ENCODE measurements at places on chromosomes 12 and 14. TPM values are rescaled to one million over a fixed set of nuclear protein-coding genes. Genes with fewer than 3 reads are reported as not detected.

Gene ABHD12B
- not detected for total RNA-seq

Gene OR6C2
- not detected for total RNA-seq

Gene OTX2
- total RNA-seq = not detected

- peak overlapping the region; percentile 97 for H3K27ac ChIP-seq
- no peaks in the 10 kb centered on the region for H3K36me3 ChIP-seq
- peak; percentile 91 for DNase-seq
These were observed 168.7 kb downstream of the PHLDA1 start for GRCh38 chr12:75862692-75863471.

- no peaks in the 10 kb centered on the region for H3K27me3 ChIP-seq
- no peak for DNase-seq
- H3K27ac ChIP-seq = no peak overlapping the region
- H3K4me3 ChIP-seq = no peak overlapping the region
These were observed 229.2 kb downstream of the ALX1 start for GRCh38 chr12:85509081-85509856.

DNA sequence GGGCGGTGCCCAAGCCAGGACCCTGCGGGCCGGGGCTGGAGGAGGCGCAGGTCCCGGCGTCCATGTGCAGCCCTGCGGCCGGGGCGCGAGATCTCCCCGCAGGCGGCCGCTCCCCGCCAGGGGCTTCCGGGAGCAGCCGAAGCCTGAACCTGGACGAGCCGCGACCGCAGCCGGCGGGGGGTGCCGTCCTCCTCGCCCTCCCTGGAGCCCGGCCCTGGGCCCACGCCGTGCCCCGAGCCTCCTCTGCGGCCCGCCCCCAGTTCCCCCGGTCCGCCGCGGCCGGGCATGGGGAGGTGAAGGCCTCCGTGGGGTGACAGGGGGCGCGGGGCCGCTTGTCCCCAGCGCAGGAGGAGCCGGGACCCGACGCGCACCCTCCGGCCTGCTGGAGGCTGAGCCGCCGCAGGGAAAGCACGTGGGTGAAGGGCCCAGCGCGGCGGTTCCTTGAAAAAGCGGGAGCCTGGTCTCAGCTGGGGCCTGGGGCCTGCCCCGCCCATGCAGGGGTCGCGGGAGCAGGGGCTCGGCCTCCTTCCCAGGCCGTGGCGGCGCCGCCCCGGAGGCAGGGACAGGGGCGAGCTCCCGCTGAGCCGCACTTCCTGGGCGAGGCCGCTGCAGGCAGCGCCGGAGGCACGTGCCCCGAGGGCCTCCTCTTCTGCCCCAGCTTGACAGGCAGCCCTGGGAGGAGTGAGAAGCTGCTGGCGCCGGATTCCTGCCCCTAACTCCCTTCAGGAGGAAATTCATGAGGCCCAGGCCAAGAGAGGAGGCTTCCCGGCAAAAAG is 55.6 kb upstream of the PPP2R5C start:
- DNase-seq = no peak
- H3K36me3 ChIP-seq = no peaks in the 10 kb centered on the region
- H3K4me3 ChIP-seq = no peak overlapping the region
- H3K27ac ChIP-seq = no peak overlapping the region

DNA sequence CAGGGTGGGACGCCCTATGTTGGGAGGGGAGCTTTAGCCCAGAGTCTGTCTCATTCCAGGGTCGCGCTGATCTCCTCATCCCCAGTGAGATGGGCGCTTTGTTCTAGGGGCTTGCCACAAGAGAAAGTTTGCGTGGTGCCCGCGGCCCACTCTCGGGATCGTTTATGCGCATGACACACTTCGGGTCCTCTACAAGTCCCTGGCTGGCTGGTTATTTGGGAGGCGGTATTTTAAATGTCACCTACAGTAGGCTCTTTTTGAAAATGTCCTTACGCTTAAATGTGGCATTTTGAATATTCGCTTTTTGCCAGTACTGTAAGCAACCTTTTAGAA is 541 bp downstream of the GOLT1B start:
- peaks cover 14% of the 10 kb centered on the region for H3K4me1 ChIP-seq
- DNase-seq = no peak
- H3K27me3 ChIP-seq = no peaks in the 10 kb centered on the region
- peaks cover 7% of the 10 kb centered on the region for H3K36me3 ChIP-seq
- peak overlapping the region; percentile 82 for H3K27ac ChIP-seq
- peak overlapping the region; percentile 97 for H3K4me3 ChIP-seq

GRCh38 chr12:128052331-128052730 is 214.6 kb upstream of the TMEM132C start:
- no peak overlapping the region for H3K27ac ChIP-seq
- H3K27me3 ChIP-seq = no peaks in the 10 kb centered on the region
- no peaks in the 10 kb centered on the region for H3K4me1 ChIP-seq
- no peaks in the 10 kb centered on the region for H3K36me3 ChIP-seq

DNA sequence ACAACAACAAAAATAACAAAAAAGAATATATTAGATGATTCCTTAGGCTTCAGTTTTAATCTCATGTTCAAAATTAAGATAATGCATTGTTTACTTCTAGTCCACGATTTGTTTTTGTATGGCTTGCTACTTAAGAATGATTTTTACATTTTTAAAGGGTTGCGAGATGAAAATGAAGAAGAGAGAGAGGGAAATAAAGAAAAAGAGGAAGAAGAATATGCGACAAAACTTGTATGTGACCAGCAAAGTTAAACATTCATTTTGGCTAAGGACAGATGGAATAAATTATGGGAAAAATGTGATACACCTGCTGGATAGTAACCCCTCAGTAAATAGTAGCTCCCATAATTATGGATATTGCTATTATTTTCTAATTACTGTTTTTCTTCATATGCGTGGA is 1.2 kb upstream of the GIT2 start:
- no peak for DNase-seq
- H3K27ac ChIP-seq = no peak overlapping the region
- H3K36me3 ChIP-seq = peaks cover 2% of the 10 kb centered on the region
- no peak overlapping the region for H3K4me3 ChIP-seq
- H3K27me3 ChIP-seq = no peaks in the 10 kb centered on the region
- peaks cover 26% of the 10 kb centered on the region for H3K4me1 ChIP-seq

GRCh38 chr14:59905188-59905587 is 14.8 kb upstream of the LRRC9 start:
- no peaks in the 10 kb centered on the region for H3K36me3 ChIP-seq
- H3K27me3 ChIP-seq = no peaks in the 10 kb centered on the region
- no peak for DNase-seq
- H3K27ac ChIP-seq = no peak overlapping the region
- H3K4me1 ChIP-seq = no peaks in the 10 kb centered on the region

DNA sequence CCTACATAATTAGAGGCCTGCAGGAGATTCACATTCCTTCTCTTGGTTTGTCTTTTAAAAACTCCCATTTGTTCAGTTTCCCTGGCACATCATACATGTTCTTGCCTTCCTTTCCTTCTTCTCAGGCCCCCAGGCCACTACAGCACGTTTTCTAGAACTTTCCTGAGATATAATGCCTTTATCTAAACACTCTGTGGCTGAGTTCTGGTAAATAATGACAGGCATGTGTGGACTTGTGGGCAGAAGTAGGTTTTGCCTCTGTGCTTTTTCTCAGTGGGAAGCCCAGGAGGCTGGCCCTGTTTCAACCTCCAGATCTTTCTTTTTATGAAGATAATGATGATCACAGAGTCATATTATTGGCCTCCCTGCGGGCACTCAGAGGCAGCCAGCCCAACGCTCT is 117.2 kb downstream of the TMX1 start:
- no peak overlapping the region for H3K4me3 ChIP-seq
- no peaks in the 10 kb centered on the region for H3K4me1 ChIP-seq
- no peak for DNase-seq
- no peaks in the 10 kb centered on the region for H3K27me3 ChIP-seq
- H3K27ac ChIP-seq = no peak overlapping the region
- no peaks in the 10 kb centered on the region for H3K36me3 ChIP-seq

DNA sequence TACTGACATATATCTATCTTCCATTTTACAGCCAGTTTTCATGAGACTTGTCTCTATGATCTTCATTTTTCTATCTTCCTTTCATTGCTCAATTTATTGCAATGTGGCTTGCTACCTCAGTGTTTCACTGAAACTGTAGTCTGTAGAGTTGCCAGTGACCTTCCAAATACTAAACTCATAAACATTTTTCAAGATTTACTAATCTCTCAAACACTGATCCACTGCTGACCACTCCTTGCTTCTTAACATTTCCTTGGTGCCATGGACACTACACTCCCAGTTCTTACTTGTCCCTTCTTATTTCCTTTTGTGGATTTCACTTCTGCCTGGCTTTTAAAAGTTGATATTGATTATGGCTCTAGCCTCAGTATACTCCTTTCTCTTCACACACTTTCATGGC is 95.4 kb upstream of the SLCO1C1 start:
- no peak for DNase-seq
- no peaks in the 10 kb centered on the region for H3K27me3 ChIP-seq
- no peaks in the 10 kb centered on the region for H3K4me1 ChIP-seq
- no peak overlapping the region for H3K4me3 ChIP-seq

GRCh38 chr12:71194657-71195056 is 36.9 kb upstream of the TSPAN8 start:
- no peaks in the 10 kb centered on the region for H3K27me3 ChIP-seq
- H3K27ac ChIP-seq = no peak overlapping the region
- no peaks in the 10 kb centered on the region for H3K4me1 ChIP-seq
- no peaks in the 10 kb centered on the region for H3K36me3 ChIP-seq
- no peak for DNase-seq
- no peak overlapping the region for H3K4me3 ChIP-seq

- no peak for DNase-seq
- H3K36me3 ChIP-seq = no peaks in the 10 kb centered on the region
- no peaks in the 10 kb centered on the region for H3K4me1 ChIP-seq
- H3K27ac ChIP-seq = no peak overlapping the region
- H3K27me3 ChIP-seq = no peaks in the 10 kb centered on the region
- H3K4me3 ChIP-seq = no peak overlapping the region
These were observed 70.5 kb downstream of the RGS6 start for GRCh38 chr14:72002731-72003130.

DNA sequence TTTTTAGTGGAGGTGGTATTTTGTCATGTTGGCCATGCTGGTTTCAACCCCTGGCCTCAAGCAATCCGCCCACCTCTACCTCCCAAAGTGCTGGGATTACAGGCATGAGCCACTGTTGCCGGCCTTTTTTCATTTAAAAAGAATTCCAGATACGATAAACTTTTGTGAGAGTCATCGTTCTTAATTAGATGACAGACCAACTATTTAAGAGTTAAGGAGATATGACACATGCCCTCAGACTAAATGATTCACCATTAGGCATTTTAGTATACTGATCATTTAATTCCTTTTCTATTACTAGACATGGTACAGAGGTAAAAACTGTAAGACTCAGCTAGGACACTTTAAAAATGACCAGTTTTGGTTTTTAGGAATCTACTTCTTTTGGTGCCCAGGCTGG is 2.4 kb downstream of the ANKRD13A start:
- no peak overlapping the region for H3K27ac ChIP-seq
- no peak for DNase-seq
- H3K4me3 ChIP-seq = no peak overlapping the region
- H3K4me1 ChIP-seq = peaks cover 12% of the 10 kb centered on the region
- H3K27me3 ChIP-seq = no peaks in the 10 kb centered on the region

DNA sequence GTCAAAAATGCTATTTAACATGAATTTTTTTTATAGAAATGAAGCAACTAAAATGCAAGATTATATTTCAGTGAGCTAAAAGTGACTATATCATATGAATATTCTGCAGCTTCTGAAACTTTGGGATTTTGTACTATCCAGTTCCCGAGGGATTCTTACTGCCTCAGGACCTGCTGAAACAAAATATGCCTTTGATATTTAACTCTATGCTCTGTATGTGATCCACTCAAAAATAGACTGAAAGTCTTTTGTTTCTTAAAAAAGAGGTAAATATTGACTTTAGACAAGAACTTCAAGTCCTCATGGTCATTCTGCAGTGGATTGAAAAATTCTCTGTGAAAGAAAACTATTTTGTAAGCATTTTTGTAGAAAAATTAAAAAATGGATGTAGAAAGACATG is 22.4 kb downstream of the CNTN1 start:
- no peaks in the 10 kb centered on the region for H3K27me3 ChIP-seq
- H3K4me1 ChIP-seq = no peaks in the 10 kb centered on the region

GRCh38 chr12:18340186-18340585 is 78.9 kb downstream of the PIK3C2G start:
- H3K4me3 ChIP-seq = no peak overlapping the region
- no peaks in the 10 kb centered on the region for H3K4me1 ChIP-seq
- H3K27me3 ChIP-seq = no peaks in the 10 kb centered on the region
- H3K36me3 ChIP-seq = no peaks in the 10 kb centered on the region

- H3K27ac ChIP-seq = no peak overlapping the region
- no peak overlapping the region for H3K4me3 ChIP-seq
- no peak for DNase-seq
- no peaks in the 10 kb centered on the region for H3K27me3 ChIP-seq
- H3K36me3 ChIP-seq = no peaks in the 10 kb centered on the region
- H3K4me1 ChIP-seq = no peaks in the 10 kb centered on the region
These were observed 131.4 kb upstream of the CCDC175 start for GRCh38 chr14:59707778-59708561.

DNA sequence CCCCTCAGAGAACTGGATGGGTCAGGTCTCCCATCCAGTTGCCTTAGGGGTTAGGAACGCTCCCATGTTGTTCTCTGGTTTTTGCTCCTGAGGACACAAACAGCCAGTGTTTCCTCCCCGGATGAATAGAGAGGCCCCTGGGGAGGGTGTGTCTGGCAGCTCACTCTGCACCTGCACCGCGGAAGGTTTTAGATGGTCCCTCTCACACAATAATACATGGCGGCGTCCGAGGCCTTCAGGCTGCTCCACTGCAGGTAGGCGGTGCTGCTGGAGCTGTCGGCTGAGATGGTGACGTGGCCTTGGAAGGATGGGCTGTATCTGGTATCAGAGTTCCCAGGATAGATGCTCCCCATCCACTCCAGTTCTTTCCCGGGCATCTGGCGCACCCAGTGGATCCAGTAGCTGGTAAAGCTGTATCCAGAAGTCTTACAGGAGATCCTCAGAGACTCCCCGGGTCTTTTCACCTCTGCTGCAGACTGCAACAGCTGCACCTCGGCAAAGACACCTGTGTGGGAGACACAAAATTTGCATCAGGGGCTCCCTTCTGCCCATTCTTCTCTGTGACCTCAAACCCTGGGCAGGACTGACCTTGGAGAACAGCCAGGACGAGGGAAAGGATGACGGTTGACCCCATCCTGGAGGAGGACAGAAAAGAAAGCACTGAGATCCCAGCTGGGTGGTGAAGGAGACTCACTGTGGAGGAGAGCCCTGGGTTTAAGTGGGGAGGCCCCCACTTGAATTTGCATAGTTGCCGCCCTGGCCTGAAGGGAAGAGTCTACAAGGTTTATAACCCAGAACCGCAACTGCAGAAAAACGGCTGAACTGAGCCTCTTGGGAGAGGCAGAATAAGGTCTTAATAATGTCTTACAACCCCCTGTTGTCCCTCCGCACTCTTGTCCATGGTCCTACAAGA is 1324.8 kb downstream of the TMEM121 start:
- H3K4me3 ChIP-seq = no peak overlapping the region
- peaks cover 2% of the 10 kb centered on the region for H3K27me3 ChIP-seq
- H3K27ac ChIP-seq = no peak overlapping the region
- H3K4me1 ChIP-seq = no peaks in the 10 kb centered on the region

All from Panc1 (cell line).